ENCODE measurements at places on chromosomes 12 and 14. TPM values are rescaled to one million over a fixed set of nuclear protein-coding genes. Genes with fewer than 3 reads are reported as not detected.

Gene DNAI7
- polyA plus RNA-seq = 0.15 TPM

Gene LALBA
- not detected for polyA plus RNA-seq

Gene RNASE7
- polyA plus RNA-seq = not detected

Gene KLHL33
- 1.6 TPM for polyA plus RNA-seq

Gene SLC7A7
- 15.2 TPM for polyA plus RNA-seq

Gene CLEC4C
- polyA plus RNA-seq = not detected

Gene ACVR1B
- polyA plus RNA-seq = 20.0 TPM

Gene TAS2R14
- 0.28 TPM for polyA plus RNA-seq

Gene MYBPC1
- 0.21 TPM for polyA plus RNA-seq

Gene GLIPR1L1
- polyA plus RNA-seq = not detected

Gene TMTC1
- polyA plus RNA-seq = 19.2 TPM

All from adipose tissue (tissue), 3 donors.